ENCODE measurements at places on chromosomes 1 and 21. TPM values are rescaled to one million over a fixed set of nuclear protein-coding genes. Genes with fewer than 3 reads are reported as not detected.

DNA sequence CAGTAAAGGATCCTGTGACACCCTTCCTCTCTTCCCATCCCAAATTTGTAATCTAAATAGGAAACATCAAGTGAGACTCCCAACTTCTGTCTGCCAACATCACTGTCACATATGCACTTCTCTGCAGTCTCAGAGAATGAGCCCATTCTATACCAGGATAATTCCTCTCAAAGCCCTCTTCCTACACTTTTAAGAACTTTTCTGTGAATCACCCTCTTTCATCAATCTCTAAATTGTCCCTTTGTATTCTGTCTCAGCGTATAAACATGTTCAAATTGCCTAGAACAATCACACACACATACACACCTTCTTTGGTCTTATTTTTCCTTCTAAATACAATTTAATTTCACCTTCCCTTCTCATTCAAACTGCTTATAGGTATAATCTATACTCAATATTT, 111.8 kb downstream of the PTBP2 start:
- DNase-seq = no peak

DNA sequence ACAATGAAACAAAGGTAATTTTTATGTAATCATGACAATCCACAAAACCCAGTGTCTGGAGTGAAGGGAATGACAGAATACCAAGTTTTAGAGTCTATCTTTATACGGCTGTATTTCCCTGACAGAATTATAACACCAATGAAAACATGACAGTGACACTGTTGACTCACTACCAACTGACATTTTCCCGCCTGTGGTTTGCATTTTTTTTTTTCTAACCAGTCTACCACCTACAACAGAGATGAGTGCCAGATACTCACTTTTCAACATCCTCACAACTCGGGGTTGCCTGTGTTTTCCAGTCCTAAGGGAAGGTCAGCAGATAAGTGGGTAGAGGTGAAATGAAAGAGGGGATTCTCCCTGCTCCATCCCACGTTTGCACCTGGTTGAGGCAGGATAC, 118.9 kb downstream of the KCNJ6 start:
- DNase-seq = no peak

GRCh38 chr1:85615586-85616363, 35.2 kb downstream of the CCN1 start:
- no peak for DNase-seq

CEP170 gene
- 26.9 TPM for total RNA-seq

- no peak for DNase-seq
Observed at GRCh38 chr21:45857761-45858160, 123.8 kb upstream of the COL6A1 start.

DNA sequence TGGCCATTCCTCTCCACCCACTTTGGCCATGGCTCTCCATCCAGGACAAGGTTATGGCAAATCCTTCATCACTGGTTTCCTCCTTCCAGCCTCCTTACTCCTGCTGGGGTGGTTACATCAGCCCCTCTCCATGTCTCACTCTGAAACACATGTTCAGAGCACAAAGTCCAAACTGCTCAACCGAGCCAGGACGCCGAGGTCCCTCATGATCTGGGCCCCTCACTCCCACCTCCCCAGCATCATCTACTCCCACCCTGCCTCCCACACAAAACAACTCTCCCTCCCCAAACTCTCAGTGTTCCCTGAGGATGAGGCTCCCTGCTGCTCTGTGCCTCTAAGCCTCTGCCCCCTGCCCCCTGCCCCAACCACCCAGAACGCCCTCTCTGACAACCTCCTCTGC, 33.3 kb upstream of the ZBTB40 start:
- DNase-seq = no peak

SAMSN1 gene
- 103 TPM for total RNA-seq
